ENCODE measurements at places on chromosomes 12 and 14.
A peak's percentile ranks its signal among the peaks of the same experiment; 100 is the strongest.

DNA sequence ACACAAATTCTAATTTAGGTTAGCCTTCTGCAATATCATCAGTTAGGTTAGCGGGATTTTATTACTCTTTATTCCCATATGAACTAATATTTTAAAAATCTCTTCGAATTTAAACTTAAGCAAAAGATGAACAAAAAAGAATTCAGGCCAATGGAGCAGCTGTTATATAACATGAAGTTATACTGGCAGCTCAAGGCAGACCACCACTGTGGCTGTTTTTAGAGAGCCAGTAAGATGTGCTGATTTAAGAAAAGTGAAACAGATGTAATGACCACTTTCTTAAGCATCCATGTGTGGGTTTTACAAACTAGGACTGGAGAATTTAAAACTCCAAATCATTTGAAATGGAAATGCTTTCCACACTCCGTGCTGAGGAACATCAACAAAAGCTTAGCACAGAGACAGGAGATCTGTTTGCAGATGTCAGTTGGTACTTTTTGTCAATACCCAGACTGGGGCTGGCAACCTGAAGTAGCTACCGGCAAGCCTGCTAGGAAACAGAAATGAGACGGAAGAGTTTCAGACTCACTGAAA, 164.9 kb downstream of the TTC7B start:
- no peak for DNase-seq

GRCh38 chr12:128259556-128260070, 7.4 kb upstream of the TMEM132C start:
- DNase-seq, result peak; percentile 48

DNA sequence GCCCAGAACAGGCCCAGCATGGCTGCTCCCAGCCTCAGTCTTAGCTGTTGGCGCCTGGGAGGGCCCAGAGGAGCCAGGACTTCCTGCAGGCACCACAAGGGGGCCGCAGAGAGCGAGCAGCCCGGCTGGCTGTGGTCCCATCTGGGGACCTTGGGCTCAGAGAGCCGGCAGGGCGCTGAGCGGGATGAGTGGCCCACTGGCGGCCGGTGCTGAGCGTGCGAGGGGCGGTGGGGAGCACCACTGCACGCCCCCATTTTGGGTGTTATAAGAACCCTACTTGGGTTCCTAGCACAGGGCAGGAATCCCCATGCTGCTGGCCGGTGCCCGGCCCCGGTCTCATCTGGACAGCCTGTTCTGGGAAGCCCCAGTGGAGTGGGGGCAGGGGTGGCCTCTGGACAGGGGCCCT, 25.9 kb upstream of the CRIP2 start:
- peak; percentile 55 for DNase-seq

- no peak for DNase-seq
Measured at GRCh38 chr12:60123557-60123956, 527.7 kb downstream of the SLC16A7 start.

- DNase-seq, result peak; percentile 14
Measured at GRCh38 chr14:59699442-59699841, 122.8 kb upstream of the CCDC175 start.

- no peak for DNase-seq
Measured at GRCh38 chr12:55420307-55420962, 5.6 kb upstream of the OR6C76 start.

GRCh38 chr12:110575326-110575725, 7.8 kb downstream of the PPTC7 start:
- DNase-seq, result no peak

- DNase-seq, result no peak
Measured at GRCh38 chr14:51092965-51093364, 1.9 kb downstream of the TRIM9 start.
